ENCODE measurements at places on chromosomes 6 and 20.

DNA sequence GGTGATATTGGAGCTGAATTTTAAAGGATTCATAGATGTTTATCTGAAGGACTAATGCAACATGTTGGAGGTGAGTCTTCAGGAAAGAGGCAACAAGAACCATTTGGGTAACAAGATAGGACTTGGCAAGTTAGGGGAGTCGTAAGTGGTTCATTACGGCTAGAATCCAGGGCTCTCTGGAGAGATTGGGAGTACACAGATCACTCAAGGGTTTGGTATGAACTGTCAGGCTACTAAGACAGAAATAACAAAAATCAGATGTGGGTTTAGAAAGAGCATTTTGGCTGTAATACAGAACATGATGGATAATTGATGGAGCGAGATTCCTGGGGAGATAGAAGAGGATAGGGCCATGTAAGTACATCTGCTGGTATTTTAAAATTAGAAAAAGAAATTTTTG lies 86.3 kb upstream of the ESR1 start:
- DNase-seq: no peak

- DNase-seq: no peak
Observed at GRCh38 chr20:16710781-16711180, 19.0 kb upstream of the SNRPB2 start.

DNA sequence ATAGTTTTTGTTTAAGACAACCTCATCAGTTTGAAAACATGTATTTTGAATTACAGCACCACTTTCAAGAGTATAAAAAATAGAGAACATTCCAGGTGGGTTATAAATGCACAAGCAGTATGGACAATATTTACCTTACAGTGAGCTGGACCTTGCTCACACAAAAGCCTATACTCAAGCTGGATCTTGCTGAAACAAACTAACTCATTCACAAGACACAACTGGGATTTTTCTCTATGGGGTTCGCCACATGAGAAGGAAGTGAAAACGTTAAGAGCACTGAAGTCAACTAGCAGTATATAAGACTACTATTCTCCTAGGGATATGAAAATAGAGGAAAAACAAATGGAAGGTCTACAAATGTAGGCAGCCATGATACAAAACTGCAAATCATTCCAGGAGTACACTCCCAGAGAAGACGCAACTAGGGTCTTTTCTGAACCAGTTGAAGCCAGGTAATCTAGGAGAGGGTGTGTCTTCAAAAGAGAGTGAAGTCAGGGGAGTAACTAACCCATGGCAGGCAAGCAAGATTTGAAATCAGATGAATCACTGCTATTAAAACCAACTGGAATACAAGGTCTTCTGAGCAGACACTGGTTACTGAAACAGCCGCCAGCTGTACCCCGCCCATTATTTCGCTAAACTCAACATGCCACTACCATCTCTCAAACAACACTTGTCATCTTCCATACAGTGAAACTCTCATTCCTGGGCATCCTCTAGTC lies 26.5 kb downstream of the STAU1 start:
- DNase-seq: no peak

- DNase-seq: peak; percentile 46
Observed at GRCh38 chr6:157912326-157912725, 69.3 kb upstream of the SYNJ2 start.

GRCh38 chr6:25748049-25748448 lies 6.5 kb upstream of the SLC17A4 start:
- DNase-seq: no peak

GRCh38 chr6:125974214-125974866 lies 12.0 kb upstream of the TRMT11 start:
- no peak for DNase-seq

- DNase-seq: no peak
Observed at GRCh38 chr6:141700819-141701218, 431.9 kb upstream of the GJE1 start.

DNA sequence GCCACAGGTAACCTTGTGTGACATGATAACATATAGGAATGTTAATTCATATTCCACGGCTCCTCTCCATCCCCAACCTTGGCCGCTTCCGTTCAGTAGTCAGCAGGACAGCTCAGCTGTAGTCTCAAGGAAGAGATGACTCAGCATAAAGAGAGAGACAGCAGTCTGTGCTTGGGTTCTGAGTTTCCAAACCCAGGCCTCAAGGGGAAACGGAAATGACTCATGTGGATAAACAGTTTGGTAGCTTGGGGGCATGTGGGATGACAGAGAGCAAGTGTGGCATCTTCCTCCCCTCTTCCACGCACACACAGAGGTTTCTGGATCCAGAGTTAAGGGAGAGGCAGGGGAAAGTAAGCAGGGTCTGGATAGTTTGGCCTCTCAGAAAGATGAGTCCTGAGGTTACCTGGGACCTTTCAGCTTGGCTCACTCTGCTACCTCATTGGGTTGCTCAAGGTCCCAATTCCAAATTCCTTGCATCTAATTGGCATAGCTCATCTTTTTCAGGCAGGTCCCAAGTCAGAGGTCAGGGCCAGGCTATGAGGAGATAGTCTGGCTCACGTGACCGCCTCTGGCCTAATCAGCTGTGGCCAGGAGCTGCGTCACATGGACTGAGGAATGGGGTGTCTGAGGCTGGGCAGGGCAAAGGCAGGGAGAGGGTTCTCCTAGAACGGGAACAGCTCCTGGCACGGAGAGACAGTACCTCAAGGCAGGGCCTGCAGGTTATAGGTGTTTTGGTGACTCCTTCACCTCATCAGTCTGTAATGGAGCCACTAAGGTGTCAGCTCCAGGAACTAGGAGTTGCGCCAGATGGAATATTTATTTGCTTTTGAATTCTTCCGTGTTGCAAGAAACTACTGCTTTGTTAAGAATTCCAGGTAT lies 36.5 kb upstream of the MLN start:
- DNase-seq: peak; percentile 2

DNA sequence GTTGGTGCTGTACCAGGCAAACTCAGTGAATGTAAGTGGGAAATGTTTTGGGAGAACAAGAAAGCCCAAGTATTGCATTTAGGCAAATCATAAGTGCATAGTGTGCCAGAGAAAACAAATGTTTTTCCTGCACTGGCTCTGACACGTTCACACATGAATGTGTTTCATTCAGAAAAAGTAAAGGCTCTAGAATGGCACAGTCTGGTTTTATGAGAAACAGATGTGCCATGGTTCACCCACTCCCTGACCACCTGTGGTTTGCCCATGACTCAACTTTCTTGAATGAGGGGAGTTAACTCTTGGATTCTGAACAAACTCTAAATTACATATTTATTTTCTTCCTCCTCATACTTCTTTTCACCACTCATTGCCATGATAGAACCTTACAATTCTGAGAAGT lies 126.9 kb downstream of the KCNQ5 start:
- no peak for DNase-seq

DNA sequence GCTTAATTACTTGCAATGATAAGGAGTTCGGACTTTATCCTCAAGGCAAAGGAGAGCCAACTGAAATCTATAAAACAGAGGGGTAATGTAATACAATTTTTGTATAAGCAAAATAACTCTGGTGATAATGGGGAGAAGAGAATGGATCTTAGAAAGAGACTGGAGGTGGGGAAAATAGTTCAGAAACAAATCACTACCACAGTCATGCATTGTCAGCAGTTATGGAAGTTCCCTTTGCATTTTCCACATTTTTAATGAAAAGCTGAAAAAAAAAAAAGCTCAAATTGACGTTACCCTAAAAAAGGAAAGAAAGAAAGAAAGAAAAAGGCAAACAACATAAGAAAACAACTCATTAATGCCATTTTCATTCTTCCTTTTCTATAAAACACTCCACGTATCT lies 337.6 kb upstream of the HSF2 start:
- no peak for DNase-seq

DNA sequence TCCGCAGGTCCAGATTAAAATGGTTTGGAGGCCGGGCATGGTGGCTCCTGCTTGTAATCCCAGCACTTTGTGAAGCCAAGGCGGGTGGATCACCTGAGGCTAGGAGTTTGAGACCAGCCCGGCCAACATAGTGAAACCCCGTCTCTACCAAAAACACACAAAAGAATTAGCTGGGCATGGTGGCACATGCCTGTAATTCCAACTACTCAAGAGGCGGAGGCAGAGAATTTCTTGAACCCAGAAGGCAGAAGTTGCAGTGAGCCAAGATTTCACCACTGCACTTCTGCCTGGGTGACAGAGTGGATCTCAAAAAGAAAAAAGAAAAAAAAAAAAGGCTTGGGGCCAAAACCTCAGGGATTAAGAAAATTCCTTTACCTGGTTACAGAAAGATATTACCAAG lies 30.5 kb downstream of the C6orf15 start:
- no peak for DNase-seq

- no peak for DNase-seq
Observed at GRCh38 chr6:139270249-139270648, 21.5 kb downstream of the TXLNB start.

- no peak for DNase-seq
Observed at GRCh38 chr6:13811627-13812358, 2.6 kb downstream of the MCUR1 start.

DNA sequence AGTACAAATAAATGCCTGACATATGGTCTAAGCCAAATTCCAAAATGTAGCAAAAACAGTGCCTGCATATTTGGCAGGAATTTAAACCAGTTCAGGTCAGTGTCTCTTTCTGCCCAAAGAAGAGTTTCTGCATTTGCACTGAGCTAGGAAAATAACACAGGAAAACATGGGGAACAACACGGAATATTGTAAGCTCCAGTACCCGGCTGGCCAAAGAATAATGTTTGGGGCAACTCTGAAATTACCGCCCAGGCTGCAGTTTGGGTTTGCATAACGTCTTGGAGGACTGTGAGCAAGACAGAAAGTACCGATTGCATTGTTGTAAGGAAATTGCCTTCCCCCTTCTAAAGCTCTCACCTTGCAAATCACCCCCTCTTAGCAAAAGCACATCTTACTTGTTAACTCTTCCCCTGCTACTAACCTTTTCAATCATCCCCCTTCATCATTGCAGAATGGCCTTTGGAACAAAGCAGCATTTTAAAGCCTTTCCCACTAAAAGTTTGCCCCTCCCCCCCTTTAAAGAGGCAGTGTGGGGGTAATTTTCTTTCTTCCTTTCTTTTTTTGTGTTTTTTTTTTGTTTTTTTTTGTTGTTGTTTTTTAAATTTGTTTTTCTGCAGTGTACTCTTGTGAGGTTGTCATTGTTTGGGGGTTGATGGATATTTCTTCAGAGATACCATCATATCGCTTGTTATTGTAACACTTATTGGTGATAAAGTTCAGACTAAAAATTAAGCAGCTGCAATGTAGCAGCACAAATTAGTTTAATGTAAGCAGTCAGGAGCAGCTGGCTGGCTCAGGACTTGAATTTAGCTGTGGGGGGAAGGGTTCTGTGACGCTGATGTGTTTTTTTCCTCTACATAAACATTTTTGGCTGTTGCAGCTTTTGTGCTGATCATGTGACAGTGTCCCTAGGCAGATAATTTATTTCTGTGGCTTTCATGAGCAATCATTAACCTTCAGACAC lies 100.0 kb upstream of the CITED2 start:
- DNase-seq: peak; percentile 32

- DNase-seq: no peak
Observed at GRCh38 chr6:127589135-127589534, 12.2 kb downstream of the C6orf58 start.

DNA sequence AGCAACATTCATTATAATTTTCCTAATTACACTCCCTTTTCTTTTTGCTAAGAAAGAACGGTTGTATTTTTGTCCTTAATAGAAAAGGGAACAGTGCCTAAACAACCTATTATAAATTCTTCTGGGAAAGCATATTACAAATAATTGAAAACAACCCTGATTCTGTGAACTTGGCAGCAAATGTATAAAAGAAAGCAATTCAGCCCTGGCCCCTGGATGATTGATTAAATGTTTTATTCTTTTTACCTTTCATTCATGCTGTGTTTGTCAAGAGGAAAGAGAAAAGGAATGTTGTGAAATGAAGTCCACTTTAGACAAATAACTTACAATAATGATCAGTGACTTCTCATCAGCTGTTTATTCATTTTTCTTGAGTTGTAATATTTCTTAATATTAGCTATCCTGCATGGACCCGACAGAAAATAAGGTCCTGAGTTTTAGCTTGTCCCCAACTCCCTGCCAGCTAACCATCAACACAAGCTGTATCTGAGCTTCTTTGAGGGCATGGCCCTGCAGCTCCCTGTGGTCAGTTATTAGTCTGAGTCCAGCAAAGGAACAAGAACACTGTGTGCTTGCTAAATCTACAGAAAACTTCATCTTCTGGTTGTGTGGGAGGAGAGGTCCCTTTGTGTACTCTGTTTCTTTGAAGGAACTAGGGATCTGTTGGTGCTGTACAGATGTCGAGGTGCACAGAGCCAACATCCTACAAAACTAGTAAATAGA lies 248.2 kb downstream of the LAMA2 start:
- DNase-seq: no peak

- DNase-seq: no peak
Observed at GRCh38 chr20:958936-959815, 42.9 kb downstream of the RSPO4 start.

GRCh38 chr20:1669304-1669703 lies 11.7 kb upstream of the SIRPG start:
- no peak for DNase-seq

GRCh38 chr6:148650941-148651505 lies 95.8 kb upstream of the UST start:
- DNase-seq: no peak

- no peak for DNase-seq
Observed at GRCh38 chr6:146433881-146434731, 109.5 kb upstream of the RAB32 start.

DNA sequence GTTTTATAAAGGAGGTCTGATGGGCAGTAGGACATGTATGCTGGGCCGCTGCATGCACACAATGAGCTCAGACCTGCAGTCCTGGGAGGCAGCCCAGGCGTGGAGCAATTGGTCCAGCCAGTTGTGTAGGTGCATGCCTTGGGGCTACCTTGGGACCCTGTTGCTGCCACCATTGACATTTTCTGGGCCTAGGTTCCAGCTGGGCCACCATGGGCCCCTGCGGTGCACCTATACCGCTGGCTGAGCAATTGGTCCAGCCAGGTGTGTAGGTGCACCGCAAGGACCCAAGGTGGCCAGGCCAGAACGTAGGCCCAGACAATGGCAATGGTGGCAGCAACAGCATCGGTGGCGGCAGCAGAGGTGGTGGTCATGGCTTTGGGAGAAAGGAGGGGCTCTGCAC lies 143.9 kb downstream of the PXDC1 start:
- DNase-seq: no peak

DNA sequence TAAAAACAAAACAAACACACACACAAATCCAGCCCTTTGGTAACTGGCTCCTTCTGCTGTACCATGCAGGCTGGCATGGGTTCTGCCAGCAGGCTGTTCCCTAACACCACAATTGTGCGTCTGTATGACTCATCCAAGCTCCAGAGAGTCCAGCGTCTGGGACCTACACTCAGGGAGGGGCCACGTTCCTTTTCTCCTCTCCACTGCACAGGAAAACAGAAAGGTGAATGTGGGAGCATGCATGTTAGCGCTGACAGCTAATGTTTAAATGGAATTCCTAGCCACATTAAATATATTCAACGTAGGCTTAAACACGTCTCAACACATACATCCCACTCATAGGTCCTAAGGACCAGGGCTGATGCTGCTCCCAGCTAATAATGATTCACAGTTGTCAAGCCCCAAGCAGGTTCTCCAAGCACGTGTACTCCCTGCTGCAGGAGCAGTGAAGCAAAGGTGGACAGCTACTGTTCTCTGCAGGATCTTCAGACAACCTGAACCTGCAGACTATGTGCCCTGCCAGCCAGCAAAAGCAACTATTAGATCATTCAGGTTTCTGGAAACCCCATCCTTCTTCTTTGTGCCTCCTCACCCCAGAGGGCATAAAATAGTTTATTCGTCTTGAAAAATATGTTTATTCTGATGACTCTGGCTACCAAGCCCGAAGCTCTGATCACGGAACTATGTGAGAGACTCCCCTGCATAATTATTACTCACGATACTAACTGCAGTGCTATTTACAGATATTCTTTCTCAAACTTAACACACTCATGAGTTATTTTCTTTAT lies 20.9 kb downstream of the MAP1LC3A start:
- DNase-seq: peak; percentile 71

- DNase-seq: no peak
Observed at GRCh38 chr6:2132416-2132815, 113.0 kb downstream of the GMDS start.

All from hippocampal formation (tissue), 2 donors.